ENCODE measurements at places on chromosomes 2 and 18. TPM values are rescaled to one million over a fixed set of nuclear protein-coding genes. Genes with fewer than 3 reads are reported as not detected.

Gene HOXD9
- total RNA-seq = not detected

Gene ZNF532
- 71.8 TPM for total RNA-seq

Gene POTEJ
- total RNA-seq = not detected

Gene TUBA4B
- not detected for total RNA-seq

Gene LYG1
- 0.57 TPM for total RNA-seq

Gene COL3A1
- 180 TPM for total RNA-seq

Gene GALNT13
- 0.13 TPM for total RNA-seq

Gene ARHGEF33
- total RNA-seq = 0.38 TPM

Gene CLEC4F
- total RNA-seq = 0.13 TPM

Gene HJURP
- not detected for total RNA-seq

Gene PSMD1
- total RNA-seq = 87.0 TPM

Gene TMEM37
- 1.5 TPM for total RNA-seq

Gene RGPD3
- 0.08 TPM for total RNA-seq

Gene IL37
- total RNA-seq = not detected

Gene ANKRD30B
- total RNA-seq = not detected

Gene PAX8
- 0.35 TPM for total RNA-seq

Gene SERPINB7
- total RNA-seq = not detected

Gene DSG3
- not detected for total RNA-seq
